ENCODE measurements at places on chromosomes 2 and 18. TPM values are rescaled to one million over a fixed set of nuclear protein-coding genes. Genes with fewer than 3 reads are reported as not detected.

GPR35 gene
- 0.98 TPM for total RNA-seq

ALLC gene
- total RNA-seq = not detected

SLC8A1 gene
- total RNA-seq = 109 TPM

RTP5 gene
- 5.2 TPM for total RNA-seq

ANKRD30B gene
- not detected for total RNA-seq

ZNF236 gene
- 18.9 TPM for total RNA-seq

KCNIP3 gene
- total RNA-seq = 3.0 TPM

APCDD1 gene
- total RNA-seq = 9.8 TPM
